Activated CD8-positive, alpha-beta memory T cell treated with anti-CD3 and anti-CD28 coated beads for 1 hour (primary cell): ENCODE measurements at places on chromosomes 7 and 10.

- DNase-seq = no peak
These were observed 14.2 kb downstream of the MTURN start for GRCh38 chr7:30148951-30149459.

GRCh38 chr7:6636741-6637543 is at the start of gene ZNF316:
ZNF316 (plus strand) TSS chr7:6637318; CDS start chr7:6642410, 5,092 bp downstream.
- no peak for DNase-seq

GRCh38 chr7:90879924-90880323 is 283.8 kb downstream of the CDK14 start:
- DNase-seq = no peak

GRCh38 chr7:26305090-26305868 is 13.6 kb downstream of the SNX10 start:
- DNase-seq = no peak

DNA sequence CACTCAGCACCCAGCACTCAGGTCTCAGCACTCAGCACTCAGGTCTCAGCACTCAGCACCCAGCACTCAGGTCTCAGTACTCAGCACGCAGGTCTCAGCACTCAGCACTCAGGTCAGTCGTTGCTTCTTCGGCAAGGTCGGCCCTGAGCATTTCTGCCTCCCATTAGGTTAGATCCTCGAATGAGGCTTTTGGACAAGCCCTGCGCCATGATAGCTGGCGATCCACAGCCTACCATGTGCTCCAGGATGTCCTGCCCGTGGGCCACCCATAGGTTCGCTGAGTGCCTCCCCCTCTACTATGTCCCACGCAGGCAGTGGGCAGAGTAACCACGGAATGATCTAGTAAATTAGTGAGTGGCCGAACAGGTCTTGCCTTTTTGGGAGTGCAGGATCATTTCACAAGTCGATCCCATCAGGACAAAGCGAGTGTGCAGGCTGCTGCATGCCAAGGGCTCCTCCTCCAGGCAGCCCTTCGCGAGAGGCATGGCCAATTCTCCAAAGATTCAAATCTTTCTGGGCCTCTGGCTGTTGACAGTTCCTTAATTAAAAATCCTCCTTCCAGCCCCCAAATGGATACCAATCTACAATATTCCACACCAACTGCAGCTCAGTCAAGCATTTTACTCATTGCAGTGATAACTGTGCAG is 206.3 kb downstream of the ADARB2 start:
- DNase-seq = no peak

- DNase-seq = no peak
These were observed 216.5 kb downstream of the DNAJB6 start for GRCh38 chr7:157553256-157553655.

DNA sequence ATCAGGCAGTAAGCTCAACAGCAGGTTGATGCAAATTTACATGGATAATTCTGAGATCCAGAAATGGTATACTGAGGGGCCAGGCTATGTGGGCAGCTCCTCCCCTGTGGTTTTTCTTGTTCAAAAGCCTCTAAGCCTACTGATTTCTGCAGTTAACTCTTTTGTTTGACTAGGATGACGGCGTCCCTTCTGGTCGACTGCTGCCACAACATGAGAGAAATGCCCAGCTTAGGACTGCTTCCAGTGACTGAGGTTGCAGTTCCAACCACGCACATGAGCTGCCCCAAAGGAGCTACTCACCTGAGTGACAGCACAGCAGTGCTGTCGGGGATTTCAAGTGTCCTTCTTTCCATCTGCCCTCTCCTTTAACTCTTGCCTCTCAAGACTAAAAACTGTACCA is 973.0 kb upstream of the GHITM start:
- no peak for DNase-seq
